ENCODE measurements at places on chromosomes 7 and 10. TPM values are rescaled to one million over a fixed set of nuclear protein-coding genes. Genes with fewer than 3 reads are reported as not detected.

The PRKG1 gene
- polyA plus RNA-seq, result 2.8 TPM

- no peak overlapping the region for H3K27ac ChIP-seq
- no peak for DNase-seq
- H3K4me3 ChIP-seq, result no peak overlapping the region
- H3K4me1 ChIP-seq, result no peaks in the 10 kb centered on the region
- no peaks in the 10 kb centered on the region for H3K27me3 ChIP-seq
Observed at GRCh38 chr7:144866189-144866588, 30.3 kb upstream of the TPK1 start.

DNA sequence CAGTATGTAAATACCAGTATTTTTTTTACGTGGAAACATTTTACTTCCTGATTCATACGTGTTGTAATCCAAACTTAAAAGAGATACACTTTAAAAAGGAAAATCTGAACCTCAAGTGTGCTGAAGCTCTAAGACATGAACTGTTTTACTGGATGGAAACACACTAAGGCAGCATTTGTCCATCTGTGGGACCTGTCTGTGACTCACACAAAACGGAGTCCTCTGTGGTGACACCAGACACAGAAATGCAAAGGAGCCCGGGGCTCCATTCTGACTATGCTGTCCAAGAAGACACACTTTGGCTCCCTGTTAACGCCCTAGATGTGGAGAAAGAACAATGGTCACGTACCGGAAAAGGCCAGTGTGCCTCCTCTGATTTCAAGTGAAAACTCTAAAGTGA, 23.9 kb downstream of the RNF133 start:
- H3K36me3 ChIP-seq, result no peaks in the 10 kb centered on the region
- no peaks in the 10 kb centered on the region for H3K27me3 ChIP-seq
- H3K4me3 ChIP-seq, result no peak overlapping the region
- H3K27ac ChIP-seq, result no peak overlapping the region
- no peaks in the 10 kb centered on the region for H3K4me1 ChIP-seq

The CYP3A7 gene
- polyA plus RNA-seq, result 0.30 TPM

DNA sequence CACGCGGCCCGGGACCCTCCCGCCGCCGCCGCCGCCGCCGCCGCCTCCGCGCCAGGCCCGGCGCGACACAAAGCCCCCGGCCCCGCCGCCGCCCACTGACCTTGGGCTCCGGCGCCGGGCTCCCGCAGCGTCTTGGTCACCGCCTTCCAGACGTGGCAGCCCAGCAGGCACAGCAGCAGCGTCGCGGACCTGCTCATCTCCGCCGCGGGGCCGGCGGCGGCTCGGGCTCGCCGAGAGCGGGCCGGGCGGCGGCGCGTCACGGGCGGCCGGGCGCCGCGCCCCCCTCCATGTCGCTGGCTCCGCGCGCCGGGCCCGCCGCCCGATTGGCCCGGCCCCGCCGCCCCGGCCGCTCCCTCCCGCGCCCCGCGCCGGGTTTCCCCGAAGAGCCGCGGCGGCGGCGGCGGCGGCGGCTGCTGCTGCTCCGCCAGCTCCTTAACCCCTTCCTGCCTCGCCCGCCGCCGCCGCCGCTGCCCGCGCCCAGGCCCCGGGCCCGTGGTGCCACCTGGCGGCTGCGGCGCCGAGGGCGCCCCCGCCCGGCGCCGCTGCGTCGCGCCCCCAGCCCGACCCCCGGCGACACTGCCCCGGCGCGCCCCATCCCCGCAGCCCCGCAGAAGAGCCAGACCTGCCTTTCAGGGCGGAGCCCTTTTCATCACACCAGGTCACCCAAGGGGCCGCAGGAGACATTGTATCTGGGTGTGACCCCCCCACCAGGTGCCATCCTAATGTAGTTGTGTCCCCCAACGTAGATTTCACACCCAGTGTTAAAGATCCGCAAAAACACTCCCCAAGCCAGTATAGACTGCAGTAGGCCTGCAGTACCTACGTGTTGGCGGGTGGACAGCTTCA, at the start of gene FAM171A1:
FAM171A1 (minus strand) TSS at position 434 of the 846 bp plus-strand sequence; CDS start at position 197, 237 bp downstream.
- peak; percentile 68 for DNase-seq
- no peaks in the 10 kb centered on the region for H3K36me3 ChIP-seq
- H3K27ac ChIP-seq, result peak within 1 kb of the TSS; percentile 73
- H3K4me1 ChIP-seq, result peaks cover 2% of the 10 kb centered on the region

The SH3PXD2A gene
- 29.3 TPM for polyA plus RNA-seq

- H3K27me3 ChIP-seq, result no peaks in the 10 kb centered on the region
- H3K36me3 ChIP-seq, result no peaks in the 10 kb centered on the region
- peak overlapping the region; percentile 88 for H3K27ac ChIP-seq
- no peak overlapping the region for H3K4me3 ChIP-seq
Observed at GRCh38 chr10:79438699-79439085, 6.7 kb downstream of the ZCCHC24 start.

The PON3 gene
- 14.1 TPM for polyA plus RNA-seq

Measured in ovary (tissue), 10 donors.